D341Med (cell line): ENCODE measurements at places on chromosomes 2 and 18.

- DNase-seq = no peak
Measured at GRCh38 chr2:105873281-105873680, 128.6 kb downstream of the NCK2 start.

- no peak for DNase-seq
Measured at GRCh38 chr18:24795129-24795528, 334.7 kb downstream of the HRH4 start.

GRCh38 chr18:74290794-74291471 lies 830 bp downstream of the CYB5A start:
- no peak for DNase-seq

- no peak for DNase-seq
Measured at GRCh38 chr2:56199492-56199891, 15.7 kb downstream of the CCDC85A start.

DNA sequence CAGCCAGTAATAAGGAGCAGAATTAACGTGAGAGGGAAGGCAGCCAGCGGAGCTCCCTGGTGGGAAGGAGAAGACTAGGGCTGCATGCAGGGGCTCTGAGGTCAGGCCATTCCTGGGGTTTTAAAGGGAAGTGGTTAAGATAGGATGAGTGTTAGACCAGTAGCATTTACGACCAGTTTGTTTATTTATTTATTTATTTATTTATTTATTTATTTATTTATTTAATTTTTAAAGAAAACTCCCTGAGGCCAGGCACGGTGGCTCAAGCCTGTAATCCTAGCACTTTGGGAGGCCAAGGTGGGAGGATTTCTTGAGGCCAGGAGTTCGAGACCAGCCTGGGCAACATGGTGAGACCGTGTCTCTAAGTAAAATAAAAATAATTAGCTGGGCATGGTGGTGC lies 152.8 kb downstream of the FHOD3 start:
- no peak for DNase-seq

DNA sequence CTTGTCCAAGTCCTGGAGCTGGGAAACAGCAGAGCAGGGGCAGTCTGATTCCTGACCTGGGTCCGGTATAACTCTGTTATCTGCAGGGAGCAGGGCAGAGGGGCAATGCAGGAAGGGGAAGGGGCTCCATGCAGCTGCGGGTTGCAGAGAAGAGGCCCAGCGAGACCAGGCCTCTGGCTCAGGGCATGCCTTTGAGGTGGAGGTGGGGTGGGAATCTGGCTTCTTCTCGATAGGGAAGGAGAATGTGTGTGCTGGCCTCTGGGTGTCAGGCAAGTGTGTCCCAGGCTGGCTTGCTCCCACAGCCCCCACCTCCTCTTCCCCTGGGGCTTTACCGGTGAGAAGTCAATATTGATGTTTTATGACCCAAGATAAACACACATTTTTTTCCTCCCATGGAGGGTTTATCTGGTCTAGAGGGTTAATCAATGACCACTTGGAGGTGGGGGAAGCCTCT lies 187.1 kb upstream of the HAAO start:
- no peak for DNase-seq

GRCh38 chr2:132608311-132608710 lies 61.7 kb downstream of the LYPD1 start:
- DNase-seq = no peak

DNA sequence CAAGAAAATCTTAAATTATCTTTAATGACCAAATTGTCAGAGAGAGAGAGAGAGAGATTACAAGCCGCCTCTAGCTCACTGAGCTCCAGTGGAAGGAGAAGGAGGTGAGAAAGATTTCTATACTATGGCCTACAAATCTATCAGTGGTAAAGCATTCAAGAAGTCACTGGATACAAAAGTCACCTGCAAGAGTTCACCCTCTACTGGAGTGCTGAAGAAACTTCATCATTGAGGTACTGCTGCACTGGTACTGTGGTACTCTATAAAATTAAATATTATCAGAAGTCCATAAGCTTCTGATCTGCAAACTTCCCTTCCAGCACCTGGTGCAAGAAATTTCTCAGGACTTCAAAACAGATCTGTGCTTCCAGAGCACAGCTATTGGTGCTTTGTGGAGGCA lies 48.3 kb upstream of the AGPS start:
- no peak for DNase-seq

- DNase-seq = no peak
Measured at GRCh38 chr2:152415796-152416195, 80.8 kb downstream of the FMNL2 start.
